ENCODE measurements at places on chromosomes 6 and 20. TPM values are rescaled to one million over a fixed set of nuclear protein-coding genes. Genes with fewer than 3 reads are reported as not detected.

DNA sequence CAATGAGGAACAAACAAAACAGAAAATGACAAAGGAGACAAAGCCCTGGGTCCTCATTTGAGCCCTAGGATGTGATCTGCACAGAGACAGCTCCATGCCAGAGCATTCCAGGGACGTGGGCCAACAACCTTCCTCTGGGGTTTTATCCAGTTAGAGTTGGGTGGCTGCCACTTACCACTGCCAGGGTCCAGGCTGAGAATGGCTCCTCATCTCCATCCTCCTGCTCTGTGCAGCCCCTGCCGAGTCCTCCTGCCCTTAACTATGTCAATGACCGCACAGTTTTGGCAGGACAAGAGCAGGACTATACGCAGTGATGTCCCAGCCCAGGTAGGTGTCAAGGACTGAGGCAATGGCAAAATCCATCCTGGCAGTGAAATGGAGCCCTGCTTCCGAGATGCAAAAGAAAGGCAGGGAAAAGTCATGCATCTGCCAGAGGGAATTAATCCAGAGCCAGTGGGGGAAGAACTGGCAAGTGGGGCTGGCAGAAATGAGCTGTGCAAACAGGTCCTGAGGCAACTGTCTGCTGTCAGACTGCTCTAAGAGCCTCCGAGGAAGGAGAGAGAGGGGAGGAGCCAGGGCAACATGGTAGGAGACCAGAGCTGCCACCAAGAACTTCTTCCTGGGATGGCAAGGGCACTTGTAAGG, 449.4 kb downstream of the PTPRT start:
- no peak overlapping the region for H3K27ac ChIP-seq
- H3K27me3 ChIP-seq: no peaks in the 10 kb centered on the region
- DNase-seq: no peak
- no peak overlapping the region for H3K4me3 ChIP-seq
- H3K36me3 ChIP-seq: no peaks in the 10 kb centered on the region
- no peaks in the 10 kb centered on the region for H3K4me1 ChIP-seq

DNA sequence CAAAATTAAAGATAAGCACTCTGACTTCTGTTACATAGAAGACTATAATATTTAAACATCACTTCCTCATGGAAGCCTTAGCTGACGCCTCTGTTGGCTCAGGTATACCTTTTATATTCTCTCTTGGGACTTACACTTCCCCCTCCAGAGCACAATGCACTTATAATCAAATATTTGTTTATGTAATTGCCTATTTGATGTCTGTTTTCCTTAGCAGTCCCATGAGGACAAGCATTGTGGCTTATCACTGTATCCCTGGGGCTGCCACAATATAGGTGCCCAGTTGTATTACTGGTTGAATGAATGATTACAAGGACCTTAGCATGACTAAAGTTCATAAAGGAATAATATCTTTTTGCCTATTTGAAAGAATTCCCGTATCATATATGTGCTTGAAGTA, 186.7 kb upstream of the VGLL2 start:
- DNase-seq: no peak
- no peaks in the 10 kb centered on the region for H3K36me3 ChIP-seq
- H3K4me3 ChIP-seq: no peak overlapping the region
- H3K4me1 ChIP-seq: no peaks in the 10 kb centered on the region
- H3K27me3 ChIP-seq: no peaks in the 10 kb centered on the region
- H3K27ac ChIP-seq: no peak overlapping the region

DNA sequence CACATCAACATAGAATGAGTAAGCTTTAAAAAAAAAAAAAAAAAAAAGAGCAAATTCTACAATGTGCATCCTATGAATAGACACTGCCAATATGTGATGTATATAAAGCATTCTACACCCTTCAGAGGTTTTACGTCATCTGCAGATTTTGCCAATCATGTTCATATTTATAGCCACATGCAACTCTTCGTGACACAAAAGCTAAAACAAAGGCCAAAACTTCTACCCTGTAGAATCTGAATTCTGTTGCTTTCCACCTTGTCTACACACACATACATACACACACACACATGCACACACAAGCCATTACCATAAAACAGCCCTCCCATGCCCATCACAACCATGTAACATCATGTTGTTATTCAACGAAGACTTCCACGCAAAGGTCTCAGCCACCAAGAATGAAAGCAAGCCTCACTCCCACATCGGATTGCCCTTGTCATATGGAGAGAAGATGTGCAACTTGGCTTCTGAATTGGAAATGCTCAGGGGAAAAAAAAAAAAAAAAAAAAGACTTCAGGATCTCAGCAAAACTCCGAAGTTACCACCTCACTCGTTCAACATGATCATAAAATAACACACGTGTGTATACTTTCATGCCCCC, 479.4 kb upstream of the JARID2 start:
- H3K27me3 ChIP-seq: no peaks in the 10 kb centered on the region
- peaks cover 9% of the 10 kb centered on the region for H3K4me1 ChIP-seq
- H3K27ac ChIP-seq: no peak overlapping the region
- H3K36me3 ChIP-seq: no peaks in the 10 kb centered on the region

- H3K27ac ChIP-seq: no peak overlapping the region
- H3K36me3 ChIP-seq: no peaks in the 10 kb centered on the region
- H3K4me3 ChIP-seq: no peak overlapping the region
- DNase-seq: no peak
- no peaks in the 10 kb centered on the region for H3K27me3 ChIP-seq
Observed at GRCh38 chr20:22496817-22497216, 87.6 kb downstream of the FOXA2 start.

The AGPAT4 gene
- 1.9 TPM for total RNA-seq

DNA sequence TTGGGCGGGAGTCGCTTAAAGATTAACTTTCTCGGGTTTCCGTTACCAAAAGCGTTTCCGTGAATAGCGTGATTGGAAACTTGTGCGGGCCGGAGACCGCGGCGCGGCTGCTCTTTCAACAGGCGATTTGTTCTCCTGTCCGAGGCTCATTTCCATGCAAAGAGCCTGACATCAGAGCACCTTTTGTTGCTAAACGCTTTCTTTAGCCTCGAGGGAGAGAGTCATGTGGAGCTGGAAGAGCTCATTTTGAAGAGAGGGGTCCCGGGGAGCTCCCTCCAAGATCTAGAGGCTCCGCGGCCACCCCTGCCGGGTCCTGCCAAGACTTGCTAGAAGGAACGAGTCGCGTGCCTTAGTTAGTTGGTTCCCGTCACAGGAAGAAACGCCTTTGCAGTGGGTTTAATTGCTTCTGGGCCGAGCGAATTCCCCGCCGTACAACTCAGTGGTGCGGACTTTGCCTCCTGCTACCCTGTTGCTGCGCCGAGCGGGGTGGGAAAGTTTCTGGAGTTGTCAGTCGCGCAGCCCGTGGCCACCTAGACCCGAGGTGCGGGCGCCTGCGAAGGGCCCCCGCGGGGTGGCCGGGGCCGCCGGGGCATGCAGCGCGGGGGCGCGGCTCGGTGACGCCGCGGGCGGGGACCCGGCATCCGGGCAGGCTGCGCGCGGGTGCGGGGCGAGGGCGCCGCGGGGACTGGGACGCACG, at the start of gene SASH1:
Gene SASH1 (plus strand): TSS at position 489 of the 697 bp plus-strand sequence. CDS start 230 bp downstream, outside the sequence.
- H3K36me3 ChIP-seq: no peaks in the 10 kb centered on the region
- peaks cover 74% of the 10 kb centered on the region for H3K27me3 ChIP-seq
- H3K4me1 ChIP-seq: peaks cover 7% of the 10 kb centered on the region
- H3K27ac ChIP-seq: no peak within 1 kb of the TSS
- DNase-seq: peak; percentile 12

Measured in activated naive CD8-positive, alpha-beta T cell treated with anti-CD3 and anti-CD28 coated beads for 36 hours (primary cell).